Choroid plexus epithelial cell (primary cell): ENCODE measurements at places on chromosomes 5 and 9.

DNA sequence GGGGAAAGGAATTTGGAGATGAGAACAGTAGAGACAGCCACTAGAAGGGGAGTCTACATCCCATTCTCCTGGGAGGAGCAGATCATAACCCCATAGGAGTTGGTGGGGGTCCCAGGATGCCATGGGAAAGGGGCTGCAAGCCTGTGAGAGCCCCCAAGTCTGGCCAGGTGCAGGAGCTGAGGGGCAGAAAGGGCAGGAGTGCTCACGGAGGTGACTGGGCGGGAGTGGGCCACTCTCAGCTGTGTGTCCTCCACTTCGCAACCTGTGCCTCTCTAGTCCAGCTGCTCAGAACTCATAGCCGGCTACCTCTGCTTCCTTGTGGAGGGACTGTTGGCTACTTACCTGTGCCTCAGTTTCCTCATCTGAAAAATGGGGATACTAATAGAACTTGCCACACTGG is 263.9 kb downstream of the FSTL4 start:
- no peak for DNase-seq

DNA sequence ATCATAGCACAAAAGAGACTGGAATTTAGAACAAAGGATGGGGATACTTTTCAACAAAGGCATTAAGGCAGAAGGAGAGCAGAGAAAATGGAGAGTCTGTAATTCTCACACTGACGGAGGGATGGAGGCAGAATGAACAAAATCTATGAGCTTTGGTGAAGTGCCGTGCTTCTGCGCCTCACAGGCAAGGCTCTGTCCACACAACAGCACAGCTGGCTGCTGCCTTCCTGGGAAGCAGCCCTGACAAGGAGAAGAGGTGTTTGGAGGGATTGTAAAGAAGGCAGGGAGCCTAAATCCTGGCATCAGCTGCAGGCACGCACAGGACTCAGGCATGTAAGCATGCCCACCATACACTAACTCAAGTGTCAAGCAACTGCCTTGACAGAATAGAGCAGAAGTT is 485.2 kb upstream of the KIF2A start:
- no peak for DNase-seq

GRCh38 chr5:2755076-2755680 is 3.7 kb upstream of the IRX2 start:
- DNase-seq: no peak

- DNase-seq: no peak
Observed at GRCh38 chr9:134868751-134869553, 11.7 kb upstream of the FCN2 start.

DNA sequence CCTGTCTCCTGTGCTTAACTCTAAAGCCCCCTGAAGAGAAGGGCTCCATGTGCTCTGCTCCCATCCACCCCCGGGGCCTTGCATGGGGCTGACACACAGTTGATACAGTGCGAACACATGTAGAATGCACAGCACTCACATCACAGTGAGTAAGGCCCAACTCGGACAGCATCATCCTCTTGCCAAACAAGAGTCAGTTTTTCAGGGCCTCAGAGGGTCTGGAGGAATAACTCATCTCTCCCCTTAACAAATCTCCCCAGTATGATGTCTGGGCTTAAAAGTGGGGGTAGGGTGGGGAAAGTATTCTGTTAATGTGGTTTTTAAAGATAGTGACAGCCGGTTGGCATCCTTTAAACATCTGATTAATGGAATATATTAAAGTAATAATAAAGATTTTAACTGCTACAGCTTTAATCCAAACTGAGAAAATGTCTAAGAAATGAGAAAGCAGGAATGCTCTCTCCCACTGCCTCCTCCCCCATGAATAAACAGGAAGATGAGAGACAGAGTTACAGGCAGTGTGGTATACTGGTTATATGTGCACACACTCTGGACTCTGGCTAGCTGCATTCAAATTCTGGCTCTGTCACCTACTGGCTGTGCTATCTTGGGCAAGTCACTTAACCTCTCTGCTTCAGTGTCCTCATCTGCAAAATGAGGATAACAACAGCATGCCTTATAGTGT is 22.5 kb downstream of the APBA1 start:
- DNase-seq: no peak

- no peak for DNase-seq
Observed at GRCh38 chr9:84592918-84593317, 76.6 kb upstream of the NTRK2 start.

DNA sequence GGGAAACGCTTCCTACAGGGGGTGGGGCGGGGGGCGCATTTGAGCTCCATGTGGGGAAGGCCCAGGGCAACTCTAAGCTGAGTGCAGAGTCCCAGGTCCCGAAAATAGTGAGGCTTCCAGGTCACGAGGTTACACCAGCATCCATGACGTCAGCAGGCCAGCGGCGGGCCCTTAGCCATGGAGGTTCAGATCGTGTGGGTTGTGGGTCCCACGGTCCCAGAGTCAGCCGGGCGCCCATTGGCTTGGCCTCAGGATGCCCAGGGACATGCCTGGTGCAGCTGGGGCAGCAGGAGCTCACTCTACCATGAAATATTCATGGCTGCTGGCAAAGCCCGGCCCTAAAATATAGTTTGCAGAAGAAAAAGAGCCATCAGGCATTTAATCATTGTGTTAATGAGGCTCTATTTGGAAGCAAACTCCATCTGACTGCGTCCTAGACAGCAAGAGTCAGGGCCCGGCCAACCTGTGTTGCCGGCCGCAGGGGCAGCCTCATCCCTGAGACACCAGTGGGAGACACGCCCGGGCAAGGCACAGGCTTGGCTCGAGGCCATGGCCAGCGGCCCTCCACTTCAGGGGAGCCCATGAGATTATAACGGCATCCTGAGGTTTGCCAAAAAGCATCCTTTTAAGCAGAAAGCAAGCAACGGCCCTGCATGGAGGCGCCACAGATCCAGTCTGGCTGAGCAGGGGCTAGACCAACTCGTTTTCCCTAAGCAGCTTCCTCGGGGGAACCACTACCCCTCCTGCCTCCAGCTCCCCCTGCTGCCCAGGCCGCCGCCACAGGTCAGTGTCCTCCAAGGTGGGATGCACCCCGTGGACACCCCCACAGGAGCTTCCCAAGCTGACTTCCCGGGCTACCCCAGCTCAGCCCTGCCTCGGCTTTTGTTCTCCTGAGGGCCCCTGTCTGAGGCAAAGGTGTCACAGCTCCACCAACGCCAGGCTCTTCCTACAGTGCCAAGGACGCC is 108.9 kb upstream of the PPP1R26 start:
- no peak for DNase-seq

DNA sequence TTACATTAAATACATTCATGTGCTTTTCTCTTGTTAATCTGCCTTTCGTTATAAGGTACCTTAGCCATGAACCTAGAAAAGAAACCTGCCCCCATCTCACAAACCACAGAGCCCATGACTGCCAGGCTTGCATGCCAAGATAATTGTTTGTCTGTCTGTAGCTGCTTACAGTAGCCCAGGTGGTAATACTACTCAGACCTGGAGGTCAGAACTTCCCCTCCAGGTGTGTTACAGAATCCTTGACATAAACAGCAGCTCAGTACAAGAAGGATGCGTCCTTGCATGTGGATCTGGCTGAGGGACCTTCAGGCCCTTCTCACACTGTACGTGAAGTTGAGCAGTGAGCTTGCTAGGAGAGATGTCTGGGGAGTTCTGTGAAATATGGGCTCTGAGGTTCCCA is 291.4 kb downstream of the CSNK1G3 start:
- DNase-seq: no peak

DNA sequence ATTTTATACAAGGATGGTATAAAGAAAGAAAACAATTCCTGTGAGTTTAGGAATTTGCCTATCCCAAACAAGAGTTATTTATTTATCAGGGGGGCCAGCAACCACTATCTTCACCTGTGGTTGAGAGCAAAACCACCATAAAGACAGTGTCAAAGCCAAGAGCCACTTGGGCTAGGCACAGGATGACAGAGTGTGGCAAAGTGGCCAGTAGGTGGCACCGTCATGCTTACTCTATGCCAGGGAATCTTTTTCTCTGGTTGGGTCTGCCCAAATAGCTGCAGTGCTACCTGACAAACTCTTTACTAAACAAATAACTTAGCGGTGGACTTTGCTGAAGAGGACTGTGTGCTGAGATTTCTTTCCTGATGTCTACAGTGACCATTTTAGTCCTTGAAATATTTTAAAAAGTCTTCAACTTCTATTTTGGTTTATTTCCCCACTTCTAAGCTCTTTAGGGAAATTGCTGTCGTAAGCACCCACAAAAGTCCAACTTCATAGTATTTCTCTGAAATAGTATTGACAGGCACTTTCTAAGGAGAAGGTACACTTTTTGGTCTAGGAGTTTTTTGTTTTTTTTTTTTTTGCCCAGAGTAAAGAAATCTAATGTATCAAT is 285.0 kb downstream of the RFX3 start:
- DNase-seq: peak; percentile 81

- DNase-seq: peak; percentile 66
Observed at GRCh38 chr5:42566652-42567295, 143.5 kb downstream of the GHR start.

DNA sequence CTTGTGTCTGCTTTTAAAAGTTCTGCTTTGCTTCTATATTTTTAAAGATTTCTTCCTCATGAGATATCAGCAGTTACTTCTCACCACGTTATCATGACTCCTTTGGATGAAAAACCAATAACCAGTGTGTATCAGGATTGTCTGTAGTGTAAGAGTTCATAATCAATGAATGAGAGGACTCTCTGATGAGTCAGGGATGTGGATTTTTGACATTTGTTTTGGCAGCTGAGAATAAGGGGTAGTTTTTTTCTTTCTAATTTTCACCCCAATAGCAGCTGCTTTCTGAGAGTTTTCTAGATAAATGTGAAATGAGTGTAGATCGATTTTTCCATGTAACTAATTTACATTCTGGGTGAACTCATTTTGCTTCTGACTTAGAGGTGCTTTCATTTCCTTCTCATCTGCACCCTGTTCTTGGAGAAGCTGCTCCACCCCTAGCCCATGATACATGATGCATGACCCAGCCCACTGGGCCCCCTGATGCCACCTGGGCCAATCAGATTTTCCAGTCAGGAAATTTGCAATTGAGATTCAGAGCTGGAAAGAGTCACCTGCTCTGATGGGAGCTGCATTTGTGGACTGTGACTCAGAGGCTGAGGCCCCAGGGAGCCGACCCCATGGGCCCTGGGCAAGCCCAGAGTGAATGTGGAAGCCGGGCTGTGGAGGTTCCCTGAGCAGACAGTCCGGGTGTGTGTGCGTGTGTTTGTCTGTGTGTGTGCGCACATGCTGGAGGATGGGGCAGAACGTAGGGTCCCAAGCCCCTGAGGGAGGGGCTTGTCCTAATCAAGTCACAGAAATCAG is 159.3 kb downstream of the RGS3 start:
- DNase-seq: peak; percentile 97

DNA sequence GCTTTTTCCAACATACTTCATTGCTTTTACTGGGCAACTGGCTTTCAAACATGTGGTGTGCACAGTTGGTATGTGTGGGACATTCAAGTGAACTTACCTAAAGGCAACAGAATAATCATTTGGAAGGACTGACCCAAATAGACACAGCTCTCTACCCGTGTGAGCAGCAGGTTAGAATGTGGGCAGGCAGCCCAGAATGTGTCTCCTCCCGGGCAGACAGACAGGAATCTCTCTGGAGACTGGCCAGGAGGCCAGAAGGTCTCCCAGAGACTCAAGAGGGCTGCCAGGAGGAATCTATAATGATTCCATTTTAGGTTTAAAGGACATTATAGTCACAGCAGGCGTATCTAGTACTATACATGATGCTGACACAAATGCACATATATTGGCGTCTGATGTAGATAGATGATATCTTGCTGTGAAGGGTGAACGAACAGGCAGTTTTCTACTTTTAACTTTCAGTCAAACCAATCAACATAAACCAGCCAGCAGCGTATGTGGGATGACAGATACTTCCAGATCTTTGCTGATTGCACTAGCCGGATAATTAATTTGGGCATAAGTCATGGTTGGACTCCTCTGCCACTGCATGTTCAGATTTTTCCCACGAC is 297.4 kb upstream of the ZNF608 start:
- peak; percentile 93 for DNase-seq

DNA sequence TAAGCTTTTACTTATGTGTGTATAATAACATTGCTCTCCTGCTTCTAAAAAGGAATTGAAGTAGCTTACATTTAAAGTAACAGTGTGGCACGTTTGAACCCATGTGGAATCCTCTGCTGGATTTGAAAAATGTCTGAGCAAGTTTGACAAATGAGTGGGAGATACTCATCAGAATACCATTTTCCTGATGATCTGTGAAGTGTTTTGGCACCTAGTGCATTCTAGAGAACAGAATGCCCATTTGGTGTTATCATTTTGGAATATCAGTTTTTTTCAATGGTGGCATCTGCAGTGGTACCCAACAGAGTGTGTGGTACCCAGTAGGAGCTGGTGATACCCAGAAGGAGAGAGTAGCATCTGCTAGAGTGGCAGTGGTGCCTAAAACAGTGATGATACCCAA is 471.1 kb downstream of the PLK2 start:
- no peak for DNase-seq

- no peak for DNase-seq
Observed at GRCh38 chr5:16755641-16756040, 138.8 kb upstream of the RETREG1 start.

- peak; percentile 44 for DNase-seq
Observed at GRCh38 chr5:14663734-14664269, 716 bp upstream of the OTULIN start.

DNA sequence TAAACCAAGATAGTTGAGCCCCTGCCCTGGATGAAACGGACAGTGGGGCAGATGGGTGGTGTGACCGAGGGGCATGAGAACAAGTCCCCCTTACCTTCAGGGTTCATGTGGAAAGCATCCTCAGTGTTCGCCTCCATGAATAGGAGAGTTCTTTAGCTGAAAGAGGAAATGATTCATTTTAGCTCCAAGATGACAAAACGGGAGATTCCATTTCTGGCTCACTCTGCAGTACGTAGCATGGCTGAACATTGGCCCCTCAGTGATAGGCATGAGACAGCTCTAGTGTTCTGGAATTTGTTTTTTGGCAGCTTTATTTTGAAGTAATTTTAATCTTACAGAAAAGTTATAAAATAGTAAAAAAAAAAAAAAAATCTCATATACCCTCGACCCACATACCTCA is 70.2 kb upstream of the AGXT2 start:
- peak; percentile 85 for DNase-seq

GRCh38 chr5:150656191-150657132 is 4.6 kb upstream of the MYOZ3 start:
- DNase-seq: peak; percentile 64
